Activated CD8-positive, alpha-beta T cell treated with anti-CD3 and anti-CD28 coated beads, Interleukin-2, amount 10 ng/mL, durations not matched to agents 7 days and 5 days (primary cell): ENCODE measurements at places on chromosomes 13 and 19. TPM values are rescaled to one million over a fixed set of nuclear protein-coding genes. Genes with fewer than 3 reads are reported as not detected.

The CYP4F3 gene
- total RNA-seq, result not detected

DNA sequence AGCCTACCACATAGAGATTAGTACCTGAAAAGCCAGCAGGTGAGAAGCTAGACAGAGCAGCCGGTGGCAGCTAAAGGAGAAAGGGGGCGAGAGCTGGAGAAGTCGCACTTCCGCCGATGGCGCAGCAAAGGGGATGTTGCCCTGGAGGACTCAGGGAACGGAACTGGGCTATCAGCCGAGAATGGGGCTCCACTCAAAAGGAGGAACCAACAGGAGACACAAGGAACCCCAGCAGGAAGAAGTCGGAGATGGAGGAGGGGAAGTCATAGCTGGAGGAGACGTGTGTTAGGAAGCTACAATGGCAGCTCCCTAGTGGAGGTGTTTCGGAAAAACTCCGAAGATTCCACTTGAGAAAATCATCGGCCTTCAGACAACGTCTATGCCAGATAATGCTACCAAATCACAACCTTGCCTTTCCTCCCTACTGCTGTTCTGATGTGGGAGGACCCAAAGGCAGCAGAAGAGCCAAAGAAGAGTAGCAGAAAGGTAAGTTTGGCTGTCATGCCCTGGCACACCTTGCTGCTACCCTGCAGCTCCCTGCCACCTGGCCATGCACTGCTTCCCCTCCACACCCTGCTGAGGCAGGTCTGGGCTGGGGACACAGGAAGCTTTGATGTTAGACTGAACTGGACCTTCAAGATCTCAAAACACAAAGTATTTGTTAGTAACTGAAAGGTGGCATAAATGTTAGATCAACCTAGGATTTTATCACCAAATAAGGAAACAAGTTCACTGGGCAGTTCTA is 127.9 kb downstream of the DLEU7 start:
- H3K27me3 ChIP-seq, result peaks cover 16% of the 10 kb centered on the region
- H3K4me3 ChIP-seq, result no peak overlapping the region
- H3K4me1 ChIP-seq, result peaks cover 39% of the 10 kb centered on the region
- no peak for DNase-seq
- no peaks in the 10 kb centered on the region for H3K36me3 ChIP-seq

DNA sequence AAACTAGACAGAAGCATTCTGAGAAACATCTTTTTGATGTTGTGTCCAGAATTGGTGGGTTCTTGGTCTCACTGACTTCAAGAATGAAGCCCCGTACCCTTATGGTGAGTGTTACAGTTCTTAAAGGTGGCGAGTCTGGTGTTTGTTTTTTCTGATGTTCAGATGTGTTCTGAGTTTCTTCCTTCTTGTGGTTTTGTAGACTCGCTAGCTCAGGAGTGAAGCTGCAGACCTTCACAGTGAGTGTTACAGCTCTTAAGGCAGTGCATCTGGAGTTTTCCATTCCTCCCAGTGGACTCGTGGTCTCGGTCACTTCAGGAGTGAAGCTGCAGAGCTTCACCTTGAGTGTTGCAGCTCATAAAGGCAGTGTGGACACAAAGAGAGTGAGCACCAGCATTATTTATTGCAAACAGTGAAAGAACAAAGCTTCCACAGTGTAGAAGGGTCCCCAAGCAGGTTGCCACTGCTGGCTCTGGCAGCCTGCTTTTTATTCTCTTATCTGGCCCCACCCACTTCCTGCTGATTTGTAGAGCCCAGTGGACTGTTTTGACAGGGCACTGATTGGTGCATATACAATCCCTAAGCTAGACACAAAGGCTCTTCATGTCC is 1820.8 kb downstream of the UQCRFS1 start:
- H3K27me3 ChIP-seq, result no peaks in the 10 kb centered on the region

DNA sequence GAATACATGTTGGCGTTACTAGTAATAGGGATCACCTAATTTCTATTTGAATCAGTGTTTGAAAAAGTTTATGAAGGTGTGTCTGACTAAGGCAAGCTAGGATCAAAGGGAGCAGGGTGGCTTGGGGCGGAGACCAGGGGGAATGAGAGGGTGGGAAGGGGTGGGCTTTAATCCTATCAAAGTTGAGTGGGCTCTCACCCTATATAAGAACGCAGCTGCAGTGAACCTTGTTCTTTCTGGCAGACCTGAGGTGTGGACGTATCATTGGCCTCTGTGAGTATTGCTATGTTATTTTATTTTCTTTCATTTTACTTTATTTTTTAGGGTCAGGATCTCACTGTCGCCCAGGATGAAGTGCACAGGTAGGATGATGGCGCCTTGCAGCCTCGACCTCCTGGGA is 37.4 kb downstream of the NLRP12 start:
- H3K4me3 ChIP-seq, result no peak overlapping the region
- no peaks in the 10 kb centered on the region for H3K36me3 ChIP-seq
- H3K27ac ChIP-seq, result no peak overlapping the region
- DNase-seq, result no peak
- H3K4me1 ChIP-seq, result no peaks in the 10 kb centered on the region

DNA sequence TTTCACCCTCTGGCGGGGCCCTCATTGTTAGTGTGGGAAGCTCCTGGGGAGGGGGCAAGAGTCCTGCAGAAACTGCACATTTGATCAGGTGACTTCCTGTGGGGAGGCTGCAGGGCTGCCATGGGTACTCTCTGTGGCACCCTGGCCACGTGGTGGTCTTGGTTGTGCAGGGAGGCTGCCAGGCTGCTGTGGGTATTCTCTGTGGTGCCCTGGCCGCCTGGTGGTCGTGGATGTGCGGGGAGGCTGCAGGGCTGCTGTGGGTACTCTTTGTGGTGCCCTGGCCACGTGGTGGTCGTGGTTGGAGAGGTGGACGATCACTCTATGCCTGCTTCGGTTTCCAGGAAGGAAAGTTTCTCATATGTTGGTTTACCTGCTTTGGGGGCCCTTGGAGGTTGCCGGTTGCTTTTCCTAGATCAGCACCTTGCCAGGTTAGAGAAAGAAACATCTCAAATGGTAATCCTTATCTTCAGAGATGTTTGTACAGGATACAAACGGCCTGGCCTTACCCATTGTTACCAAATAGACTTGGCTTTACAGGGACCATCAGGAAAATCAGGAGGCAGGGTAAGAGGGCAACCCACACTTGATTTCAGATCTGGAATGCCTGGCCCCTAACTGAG is 22.9 kb downstream of the TEX29 start:
- no peak overlapping the region for H3K4me3 ChIP-seq
- DNase-seq, result no peak
- peaks cover 4% of the 10 kb centered on the region for H3K4me1 ChIP-seq
- H3K36me3 ChIP-seq, result no peaks in the 10 kb centered on the region
- no peak overlapping the region for H3K27ac ChIP-seq
